ENCODE measurements at places on chromosomes 11 and 22.

- no peak for ATAC-seq
These were observed 53.2 kb downstream of the IRAG1 start for GRCh38 chr11:10640308-10640707.

DNA sequence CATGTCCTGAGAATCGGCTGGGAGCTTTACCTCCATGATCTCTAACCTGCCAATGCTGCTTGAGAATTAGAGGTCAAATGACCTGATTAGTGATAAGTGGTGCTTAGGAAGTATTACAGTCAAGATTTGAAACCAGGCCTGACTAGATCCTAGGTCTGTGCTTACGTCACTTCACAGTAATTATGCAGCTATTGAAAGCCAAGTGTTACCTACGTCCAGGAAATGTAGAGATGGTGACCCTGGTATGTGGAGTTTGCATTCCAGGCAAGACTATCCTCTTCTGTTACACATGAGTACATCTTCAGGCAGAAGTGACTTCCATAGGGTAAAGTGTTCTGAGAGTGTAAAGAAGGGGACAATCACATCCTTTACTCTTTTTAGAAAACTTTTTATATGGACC is 530.4 kb upstream of the TENM4 start:
- ATAC-seq: no peak

GRCh38 chr11:48088682-48089050 is 108.3 kb downstream of the PTPRJ start:
- no peak for ATAC-seq

DNA sequence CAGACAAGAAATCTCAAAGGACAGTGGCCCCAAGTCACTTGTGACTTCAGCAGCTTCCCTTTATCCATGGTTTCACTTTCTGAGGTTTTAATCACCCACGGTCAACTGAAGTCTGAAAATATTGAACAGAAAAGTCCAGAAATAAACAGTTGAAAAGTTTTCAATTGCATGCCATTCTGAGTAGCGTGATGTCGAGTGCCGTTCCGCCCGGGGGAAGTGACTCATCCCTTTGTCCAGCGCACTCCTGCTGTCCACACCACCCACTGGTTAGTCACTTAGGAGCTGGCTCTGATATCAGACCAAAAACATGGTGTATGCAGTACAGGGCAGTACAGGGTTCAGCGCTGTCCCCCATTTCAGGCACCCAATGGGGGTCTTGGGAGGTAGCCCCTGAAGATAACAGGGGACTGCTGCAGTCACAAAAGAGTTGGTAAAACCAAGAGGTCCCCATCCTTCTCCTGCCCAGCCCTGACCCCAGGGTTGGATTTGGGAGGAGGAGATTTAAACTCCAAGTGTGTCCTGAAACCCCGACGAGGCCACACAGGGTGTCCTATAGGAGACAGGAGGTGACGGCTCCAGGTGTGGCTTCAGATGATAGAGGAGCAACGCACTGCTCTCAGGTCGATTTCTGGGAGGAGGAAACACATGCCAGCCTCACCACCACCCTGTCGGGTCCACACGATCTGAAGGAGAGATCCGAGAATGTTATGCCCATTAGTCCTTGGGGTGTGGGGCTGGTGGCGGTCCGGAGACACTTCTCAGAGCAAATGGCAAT is 390.1 kb downstream of the CTTN start:
- no peak for ATAC-seq

- ATAC-seq: peak; percentile 91
These were observed 37.7 kb downstream of the EIF4ENIF1 start for GRCh38 chr22:31451709-31452571.

DNA sequence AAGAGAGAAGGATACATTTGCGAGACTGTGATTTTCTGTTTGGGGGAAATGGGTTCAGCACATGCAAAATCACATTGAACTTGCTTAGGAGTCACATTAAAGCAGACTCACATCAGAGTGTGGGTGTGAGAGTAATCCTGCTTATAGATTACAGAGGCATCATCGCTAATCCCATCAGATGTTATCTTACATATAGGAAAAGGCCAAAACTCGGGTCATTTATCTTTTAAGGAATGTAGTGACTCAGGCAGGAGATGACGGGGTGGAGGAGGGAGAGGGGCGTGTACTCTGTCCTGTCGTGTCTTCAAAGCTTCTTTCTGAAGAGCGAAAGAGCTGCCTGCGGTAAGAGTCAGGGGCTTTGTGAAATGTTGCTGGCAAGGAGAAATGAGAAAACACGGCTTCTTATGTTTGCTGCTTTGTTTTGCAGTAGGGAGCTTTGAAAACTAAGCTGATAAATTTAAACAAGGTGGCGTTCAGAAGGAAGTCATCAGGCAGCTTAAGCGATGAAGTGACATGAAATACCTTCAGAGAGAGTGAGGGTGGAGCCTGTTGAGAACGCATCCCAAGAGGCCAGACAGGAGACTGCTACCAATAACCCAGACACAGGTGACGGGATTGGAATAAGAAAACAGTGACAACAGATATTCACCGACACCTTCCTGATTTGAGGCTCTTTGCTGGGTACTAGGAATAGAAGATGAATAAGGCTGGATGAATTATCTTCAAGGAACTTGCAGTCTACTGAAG is 2.2 kb upstream of the C11orf16 start:
- peak; percentile 90 for ATAC-seq

- ATAC-seq: peak; percentile 62
These were observed 342 bp downstream of the EFCAB6 start for GRCh38 chr22:43811777-43812148.

DNA sequence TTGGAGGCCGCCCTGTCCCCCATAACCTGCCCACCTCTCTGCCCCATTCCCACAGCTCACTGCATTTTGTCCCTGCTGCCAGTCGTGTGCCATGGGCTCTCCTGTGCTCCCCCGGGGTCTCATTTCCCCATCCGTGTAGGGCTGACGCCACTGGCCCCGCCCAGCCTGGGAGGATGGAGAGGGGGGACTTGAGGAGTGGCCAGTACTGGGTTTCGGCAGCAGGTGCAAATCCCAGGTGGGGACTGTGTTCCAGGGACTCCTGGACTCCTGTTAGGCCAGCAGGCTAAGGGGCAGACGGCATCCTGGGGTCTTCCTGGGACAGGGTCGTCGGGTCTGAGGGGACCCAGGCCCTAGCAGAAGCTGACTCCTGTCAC is 1.2 kb upstream of the MYO7A start:
- peak; percentile 24 for ATAC-seq

DNA sequence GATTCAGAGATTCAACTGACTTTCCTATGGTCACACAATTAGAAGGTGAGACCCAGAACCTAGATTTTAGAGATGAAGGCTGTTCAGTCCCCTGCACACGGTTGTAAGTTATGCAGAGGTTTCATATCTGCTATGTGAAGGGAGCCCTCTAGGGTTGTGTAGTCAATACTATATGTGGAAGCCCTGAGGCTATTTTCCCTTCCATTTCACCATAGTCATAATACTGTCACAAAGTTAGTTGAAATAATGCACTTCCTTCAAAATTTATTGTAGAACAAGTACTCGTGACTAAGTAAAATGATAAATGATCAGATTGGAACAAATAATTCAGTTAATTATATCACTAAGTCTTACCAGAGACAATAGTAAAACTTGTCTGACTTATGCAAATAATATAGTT is 48.8 kb downstream of the ENDOD1 start:
- ATAC-seq: peak; percentile 69

DNA sequence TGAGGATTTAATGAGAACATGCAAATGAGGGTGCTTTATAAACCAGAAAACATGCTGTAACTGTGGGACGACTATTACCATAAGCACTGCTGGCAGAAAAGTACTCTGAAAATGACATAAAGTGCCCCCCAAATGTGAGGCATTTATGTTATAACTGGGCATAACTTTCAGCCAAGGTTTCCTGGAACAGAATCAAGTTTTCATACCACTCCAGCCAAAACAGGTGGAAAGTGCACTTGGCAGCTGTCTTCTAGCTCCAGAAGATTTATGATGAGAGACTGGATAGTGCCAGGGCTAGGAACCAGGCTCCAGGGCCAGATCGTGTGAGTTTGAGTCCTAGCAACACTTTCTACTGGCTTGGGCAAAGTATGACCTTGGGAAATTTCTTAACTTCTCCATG is 339.2 kb downstream of the TENM4 start:
- ATAC-seq: peak; percentile 24

DNA sequence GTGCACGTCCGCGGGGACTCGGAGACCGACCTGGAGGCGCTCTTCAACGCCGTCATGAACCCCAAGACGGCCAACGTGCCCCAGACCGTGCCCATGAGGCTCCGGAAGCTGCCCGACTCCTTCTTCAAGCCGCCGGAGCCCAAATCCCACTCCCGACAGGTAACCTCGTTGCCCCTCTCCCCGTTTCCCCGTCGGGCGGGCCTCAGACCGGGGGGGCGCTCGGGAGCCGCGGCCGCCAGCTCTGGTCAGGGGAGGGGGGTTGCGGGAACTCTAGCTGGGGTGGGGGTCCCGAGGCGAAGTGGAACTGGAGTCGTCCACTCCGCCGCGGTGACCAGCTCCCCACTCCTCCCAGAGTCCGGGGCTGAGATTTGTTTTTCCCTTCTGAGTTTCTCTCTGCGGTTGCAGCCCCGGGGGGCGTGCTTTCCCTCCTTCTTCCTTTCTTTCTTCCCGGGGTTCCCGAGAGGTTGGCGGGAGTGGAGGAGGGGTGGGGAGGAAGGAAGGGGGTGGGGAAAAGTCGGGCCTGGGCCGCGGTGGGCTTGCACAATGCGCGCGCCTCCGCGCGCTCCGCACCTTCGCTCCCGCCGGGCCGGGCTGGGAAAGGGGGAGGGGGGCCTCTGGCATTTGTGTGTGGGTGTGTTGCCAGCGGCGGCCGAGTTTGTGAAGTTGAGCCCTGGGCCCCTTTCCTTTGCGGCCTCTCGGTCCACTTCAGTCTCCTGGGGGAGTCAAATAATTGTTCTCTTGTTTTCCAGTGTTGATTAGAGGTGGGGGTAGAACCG is 952 bp downstream of the YAP1 start:
- ATAC-seq: peak; percentile 56

DNA sequence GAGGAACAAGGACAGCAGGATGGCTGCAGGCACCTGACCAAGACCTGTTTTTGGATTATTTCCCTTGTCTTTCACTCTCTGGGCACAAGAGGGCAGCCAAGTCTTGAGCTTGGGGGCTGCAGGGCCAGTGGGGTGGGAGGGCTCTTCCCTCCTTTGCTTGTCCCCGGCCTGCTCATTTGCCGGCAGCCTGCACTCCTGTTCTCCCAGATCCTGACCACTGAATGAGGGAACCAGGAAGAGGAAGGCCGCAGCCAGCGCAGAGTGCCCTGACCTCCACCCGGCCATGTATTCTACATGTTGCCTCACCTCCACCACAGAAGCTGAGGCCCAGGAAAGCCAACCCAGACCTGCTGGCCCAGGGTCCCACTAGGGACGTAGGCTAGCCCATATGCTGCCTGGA is 15.5 kb upstream of the NNMT start:
- peak; percentile 95 for ATAC-seq

GRCh38 chr11:37442576-37442975 is 844.5 kb upstream of the RAG2 start:
- no peak for ATAC-seq

DNA sequence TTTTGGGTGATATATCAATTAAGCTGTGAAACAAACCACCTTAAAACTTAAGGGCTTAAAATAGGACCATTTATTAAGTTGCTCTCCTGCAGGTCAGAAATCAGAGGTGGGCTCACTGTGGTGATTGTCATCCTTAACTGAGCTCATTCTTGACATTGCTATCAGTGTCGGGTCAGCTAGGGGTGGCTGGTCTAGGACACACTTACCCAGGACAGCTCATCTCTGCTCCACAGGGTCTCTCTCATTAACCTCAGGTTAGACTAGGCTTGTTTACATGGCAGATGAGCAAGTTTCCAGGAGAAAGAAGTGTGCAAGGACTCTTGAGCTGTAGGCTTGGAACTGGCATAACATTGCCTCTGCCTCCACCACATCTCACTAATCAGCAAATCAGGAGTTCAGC is 601.0 kb upstream of the RAG2 start:
- no peak for ATAC-seq

- ATAC-seq: no peak
These were observed 26.3 kb upstream of the RFPL3 start for GRCh38 chr22:32331236-32331917.

GRCh38 chr11:10038521-10039302 is 255.3 kb downstream of the SBF2 start:
- ATAC-seq: no peak

- ATAC-seq: no peak
These were observed 9.9 kb downstream of the BRSK2 start for GRCh38 chr11:1399386-1400316.
